ENCODE measurements at places on chromosomes 4 and X.

DNA sequence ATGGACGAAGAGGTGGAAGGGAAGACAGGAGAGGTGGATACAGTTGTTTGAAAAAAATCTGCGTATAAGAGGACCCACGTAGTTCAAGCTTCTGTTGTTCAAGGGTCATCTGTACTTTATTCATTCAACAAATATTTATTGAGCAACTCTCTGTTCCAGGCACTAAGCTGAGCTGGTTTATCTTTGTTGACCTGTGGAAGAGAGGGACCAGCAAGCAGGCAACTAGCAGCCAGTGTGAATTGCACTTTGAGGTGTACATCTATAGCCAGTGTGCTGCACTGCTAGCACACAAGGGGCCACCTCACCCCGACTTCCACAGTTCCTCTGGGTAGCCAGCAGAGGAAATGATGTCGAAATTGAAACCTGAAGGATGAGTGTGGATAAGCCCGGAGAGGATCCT, 191.4 kb downstream of the SOWAHB start:
- DNase-seq, result no peak

DNA sequence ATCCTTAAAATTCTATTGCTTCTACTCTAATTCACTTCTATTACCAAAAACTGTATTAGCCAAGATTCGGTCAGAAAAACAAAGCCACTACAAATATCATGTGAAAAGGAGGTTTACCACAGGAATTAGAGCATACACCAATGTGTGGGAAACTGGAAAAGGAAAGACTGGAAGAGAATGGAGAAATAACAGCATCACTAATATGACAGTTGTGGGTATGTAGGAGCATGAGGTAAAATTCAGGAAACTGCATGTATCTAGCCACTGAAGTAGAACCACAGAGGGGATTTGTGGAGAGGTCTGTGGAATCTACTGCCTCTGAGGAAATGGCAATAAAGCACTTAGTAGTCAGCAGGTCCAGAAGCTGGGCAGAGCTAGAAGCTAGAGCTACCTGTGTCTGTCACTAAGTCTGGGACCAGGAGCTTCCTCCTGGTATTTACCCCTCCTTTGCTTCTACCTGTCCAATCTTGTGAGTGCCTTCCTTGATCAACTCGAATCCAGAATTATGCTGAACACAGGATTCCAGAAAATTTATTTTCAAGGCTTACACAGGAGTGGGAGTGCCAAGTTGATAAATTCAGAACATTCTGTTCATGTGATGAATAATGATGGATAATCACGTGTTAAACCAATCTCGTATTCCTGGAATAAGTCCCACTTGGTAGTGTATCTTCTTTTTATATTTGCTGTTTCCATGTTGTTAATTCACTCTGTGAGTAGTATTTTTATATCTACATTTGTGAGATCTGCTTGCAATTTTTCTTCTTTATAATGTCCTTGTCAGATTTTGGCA, 52.6 kb downstream of the NAF1 start:
- no peak for DNase-seq

DNA sequence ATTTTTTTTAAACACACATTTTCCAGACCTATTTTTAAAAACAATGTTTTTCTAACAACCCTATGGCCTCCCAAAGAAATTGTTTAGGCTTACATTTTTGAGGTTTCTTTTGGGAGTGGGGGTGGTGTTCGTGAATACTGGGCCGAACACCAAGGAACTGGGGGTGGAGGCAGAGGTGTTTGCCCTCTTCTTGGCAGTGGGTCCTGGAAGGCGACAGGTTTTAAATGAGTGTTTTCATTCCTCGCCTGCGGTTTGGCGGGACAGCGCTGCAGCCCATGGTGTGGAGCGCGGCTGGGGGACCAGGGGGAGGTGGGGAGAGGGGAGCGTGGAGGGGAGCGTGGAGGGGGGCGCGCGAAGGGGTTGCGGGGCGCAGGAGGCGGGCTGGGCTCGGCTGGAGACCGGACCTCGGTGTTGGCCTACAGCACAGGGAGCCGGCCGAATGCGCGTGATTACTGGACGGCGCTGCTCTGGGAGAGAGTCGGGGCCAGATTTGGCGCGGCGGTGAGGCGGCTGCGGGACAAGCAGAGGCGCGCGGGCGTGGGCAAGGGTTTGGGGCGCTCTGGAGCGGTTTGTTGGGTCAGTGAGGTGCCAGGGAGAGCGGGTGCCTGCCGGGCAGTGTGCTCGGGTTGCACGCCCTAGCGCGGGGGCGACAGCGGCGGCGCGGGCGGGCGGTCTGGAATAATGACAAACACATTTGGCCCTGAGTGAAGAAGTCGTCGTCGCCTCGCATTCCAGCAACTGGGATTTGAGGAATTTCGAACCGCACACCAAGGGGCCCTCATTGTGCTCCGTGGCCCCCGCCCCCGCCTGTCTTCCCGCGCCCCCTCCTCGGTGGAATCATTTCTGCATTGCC, 764 bp downstream of the PDGFRA start:
- DNase-seq, result peak; percentile 67

DNA sequence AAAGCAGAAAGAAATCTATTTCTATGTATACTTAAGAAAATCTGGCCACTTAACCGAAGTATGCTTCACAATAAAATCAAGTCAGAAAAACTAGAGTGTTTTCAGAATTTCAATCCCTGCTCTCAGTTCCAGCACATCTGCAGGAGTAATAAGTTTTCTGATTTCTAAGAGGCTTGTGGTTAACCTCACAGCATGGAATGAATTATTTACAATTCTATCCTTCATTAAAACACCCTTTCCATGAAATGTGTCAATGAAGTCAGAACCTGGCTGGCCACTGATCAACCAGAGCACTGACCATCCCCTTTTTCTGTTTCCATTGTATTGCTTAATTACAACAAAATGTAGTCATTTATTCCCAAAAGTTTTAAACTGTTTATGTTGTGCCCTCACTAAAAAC, 781.4 kb upstream of the INTU start:
- DNase-seq, result no peak

GRCh38 chr4:185800266-185800945, 11.6 kb downstream of the SORBS2 start:
- DNase-seq, result no peak

All from SJSA1 (cell line).